ENCODE measurements at places on chromosomes 2 and 18.

DNA sequence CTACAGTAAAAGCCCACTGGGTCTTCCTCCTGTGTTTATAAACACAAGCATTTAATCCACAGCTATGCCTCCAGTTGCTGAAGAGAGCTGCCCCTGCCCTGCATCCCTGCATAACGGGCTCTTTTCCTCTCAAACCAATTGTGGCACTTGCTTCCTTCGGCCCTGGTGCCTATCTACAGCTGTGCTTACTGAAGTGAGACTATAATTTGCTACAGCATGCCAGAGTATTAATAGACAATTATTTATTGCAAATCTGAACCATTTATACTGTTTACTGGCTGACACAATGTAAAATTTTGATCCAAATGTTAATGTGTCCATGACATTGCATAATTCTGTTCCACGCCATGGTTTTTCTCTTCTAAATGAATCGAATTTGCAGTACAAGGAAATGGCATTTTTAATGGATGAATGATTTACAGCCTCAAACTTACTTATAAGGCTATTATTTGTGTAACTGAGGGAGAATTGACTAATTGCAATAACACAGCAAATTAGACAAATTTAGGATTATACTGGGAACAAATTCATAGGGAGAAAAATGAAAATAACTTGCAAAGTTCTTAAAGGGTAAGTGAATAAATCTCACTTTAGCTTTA lies 457.0 kb upstream of the HNRNPA3 start:
- DNase-seq = no peak

GRCh38 chr2:236616624-236617023 lies 47.0 kb downstream of the ACKR3 start:
- no peak for DNase-seq

DNA sequence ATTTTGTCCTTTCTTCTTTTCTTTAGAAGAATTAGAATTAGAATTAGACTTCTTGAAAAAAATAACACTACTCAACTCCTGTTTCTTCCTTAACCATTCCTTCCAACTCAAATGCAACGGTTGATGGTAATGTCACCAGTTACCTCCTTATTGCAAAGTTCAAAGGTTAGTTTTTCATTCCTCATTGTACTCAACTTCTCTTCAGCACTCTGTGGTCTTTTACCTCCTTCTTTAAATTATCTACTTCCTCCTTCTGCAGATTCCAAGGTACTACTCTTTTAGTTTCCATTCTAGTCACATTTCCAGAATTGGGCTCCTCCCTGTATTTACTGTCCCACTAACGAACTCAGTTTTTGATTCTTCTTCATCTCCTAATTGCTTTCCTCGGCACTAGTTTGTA lies 700.7 kb downstream of the SATB2 start:
- DNase-seq = no peak

- DNase-seq = no peak
These were observed 16.3 kb upstream of the ARHGEF4 start for GRCh38 chr2:130820279-130820861.

GRCh38 chr2:160363961-160364360 lies 129.6 kb downstream of the RBMS1 start:
- DNase-seq = no peak

Measured in foreskin fibroblast (primary cell).